Upper lobe of right lung (tissue), 1 donor: ENCODE measurements at places on chromosomes 16 and 17. TPM values are rescaled to one million over a fixed set of nuclear protein-coding genes. Genes with fewer than 3 reads are reported as not detected.

DNA sequence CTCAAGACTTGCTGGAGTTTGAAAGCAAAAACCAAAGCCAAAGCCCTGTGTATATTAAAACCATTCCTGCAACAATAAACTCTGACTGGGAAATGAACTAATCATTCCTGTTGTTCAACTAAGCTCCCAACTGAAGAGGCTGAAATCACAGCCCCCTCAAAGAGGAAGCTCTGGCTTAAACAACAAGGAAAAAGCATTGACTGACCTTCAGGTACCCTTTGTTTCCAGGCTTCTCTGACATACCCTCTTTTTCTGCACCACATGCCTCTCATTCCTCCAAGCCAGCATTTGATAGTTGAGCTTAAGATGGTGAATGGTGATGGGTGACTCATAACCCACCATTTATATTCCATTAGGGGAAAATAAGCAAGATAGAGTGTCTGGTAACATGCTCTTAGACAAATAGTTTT, 470.9 kb upstream of the SOX9 start:
- no peaks in the 10 kb centered on the region for H3K4me1 ChIP-seq
- H3K27ac ChIP-seq = no peak overlapping the region
- no peaks in the 10 kb centered on the region for H3K27me3 ChIP-seq
- H3K36me3 ChIP-seq = no peaks in the 10 kb centered on the region

DNA sequence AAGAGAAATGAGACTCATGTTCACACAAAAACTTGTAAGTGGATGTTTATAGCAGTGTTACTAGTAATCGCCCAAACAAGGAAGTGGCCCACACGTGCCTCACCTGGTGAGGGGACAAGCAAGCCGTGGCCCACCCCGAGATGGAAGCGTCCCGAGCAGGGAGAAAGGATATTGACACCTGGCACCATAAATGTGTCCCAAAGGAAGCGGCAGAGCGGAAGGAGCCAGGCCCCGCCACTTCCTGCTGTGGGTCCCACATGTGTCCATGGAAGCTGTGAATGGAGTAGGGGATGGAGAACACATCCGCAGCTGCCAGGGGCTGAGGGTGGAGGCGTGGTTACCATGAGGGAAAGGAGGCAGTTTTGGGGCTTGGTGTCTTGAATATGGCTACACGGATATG, 18.9 kb downstream of the KCNJ18 start:
- H3K27ac ChIP-seq = no peak overlapping the region
- no peak for DNase-seq
- no peak overlapping the region for H3K4me3 ChIP-seq
- no peaks in the 10 kb centered on the region for H3K36me3 ChIP-seq
- no peaks in the 10 kb centered on the region for H3K27me3 ChIP-seq

DNA sequence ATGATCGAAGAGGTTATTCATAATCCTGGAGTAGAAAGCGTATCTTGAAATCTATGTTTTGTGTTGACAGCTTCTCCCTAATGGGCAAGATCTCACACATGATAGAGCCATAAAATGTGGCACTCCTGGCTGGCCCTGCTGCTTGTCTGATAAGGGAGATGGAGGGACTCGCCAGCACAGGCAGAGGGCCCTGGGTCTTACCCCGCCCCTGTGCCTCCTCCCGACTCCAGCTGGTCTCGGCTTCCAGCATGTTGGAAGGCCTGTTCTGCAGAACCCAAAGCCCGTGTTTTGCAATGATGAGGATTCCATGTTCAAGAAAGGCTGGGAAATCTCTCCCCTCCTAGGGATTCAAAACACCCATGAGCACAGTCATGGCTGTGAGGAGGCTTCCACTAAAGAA, 106.7 kb upstream of the SDK2 start:
- no peaks in the 10 kb centered on the region for H3K36me3 ChIP-seq
- H3K27me3 ChIP-seq = no peaks in the 10 kb centered on the region
- H3K4me3 ChIP-seq = no peak overlapping the region
- H3K27ac ChIP-seq = no peak overlapping the region

DNA sequence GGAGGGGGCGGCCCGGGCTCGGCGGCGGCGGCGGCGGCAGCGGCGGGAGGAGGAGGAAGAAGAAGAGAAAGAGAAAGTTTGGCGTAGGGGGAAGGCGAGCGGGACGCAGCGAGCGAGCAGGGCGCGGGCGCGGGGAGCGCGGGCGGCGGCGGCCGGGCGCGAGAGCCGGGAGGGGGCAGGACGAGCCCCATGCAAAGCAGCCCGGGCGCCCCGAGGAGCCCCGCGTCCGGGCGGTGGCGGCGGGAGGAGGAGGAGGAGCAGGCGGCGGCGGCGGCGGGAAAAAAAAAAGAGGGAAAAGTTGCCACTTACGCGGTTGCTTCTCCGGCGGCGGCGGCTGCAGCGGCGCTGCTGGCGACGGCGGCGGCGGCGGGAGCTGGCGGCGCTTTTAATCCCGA, 10.3 kb upstream of the ZFHX3 start:
- H3K4me1 ChIP-seq = peaks cover 39% of the 10 kb centered on the region
- peak overlapping the region; percentile 86 for H3K27ac ChIP-seq
- peaks cover 12% of the 10 kb centered on the region for H3K27me3 ChIP-seq
- H3K4me3 ChIP-seq = peak overlapping the region; percentile 71
- no peaks in the 10 kb centered on the region for H3K36me3 ChIP-seq

DNA sequence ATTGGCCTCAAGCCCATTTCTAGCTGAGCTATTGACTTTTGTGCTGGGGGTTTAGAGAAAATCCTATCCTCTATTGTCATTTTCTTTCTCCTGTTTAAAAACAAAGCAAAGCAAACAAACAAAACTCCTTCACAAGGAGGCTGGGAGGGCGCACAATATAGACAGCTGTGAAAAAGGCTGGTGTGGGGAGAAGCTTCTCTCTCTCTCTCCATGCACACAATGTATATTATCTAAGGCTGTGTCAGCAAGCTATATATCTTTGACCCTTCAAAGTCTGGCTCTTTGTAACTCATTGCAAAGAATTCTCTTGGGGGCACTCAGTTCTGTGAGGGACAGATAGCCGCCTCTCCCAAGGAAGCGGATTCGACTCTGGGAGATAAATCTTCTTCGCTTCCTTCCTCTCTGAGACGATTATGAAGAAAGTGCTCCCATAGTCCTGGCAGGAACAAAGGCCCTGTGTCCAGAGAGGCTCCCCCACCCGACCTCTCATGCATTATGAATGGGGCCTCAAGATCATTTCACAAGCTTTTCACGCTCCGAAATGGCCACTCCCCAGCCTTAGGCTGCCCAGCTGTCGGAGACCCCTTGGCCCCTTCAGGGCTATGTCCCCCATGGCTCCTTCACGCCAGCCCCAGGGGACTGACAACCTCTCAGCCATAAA, 33.2 kb upstream of the MEAK7 start:
- H3K27me3 ChIP-seq = no peaks in the 10 kb centered on the region
- peak overlapping the region; percentile 36 for H3K27ac ChIP-seq
- H3K4me1 ChIP-seq = peaks cover 11% of the 10 kb centered on the region
- H3K4me3 ChIP-seq = no peak overlapping the region
- no peak for DNase-seq
- no peaks in the 10 kb centered on the region for H3K36me3 ChIP-seq

GRCh38 chr17:38336838-38337237, 6.9 kb downstream of the GPR179 start:
- DNase-seq = no peak
- no peaks in the 10 kb centered on the region for H3K4me1 ChIP-seq
- no peak overlapping the region for H3K4me3 ChIP-seq
- no peak overlapping the region for H3K27ac ChIP-seq

- no peak overlapping the region for H3K27ac ChIP-seq
- no peaks in the 10 kb centered on the region for H3K27me3 ChIP-seq
- no peak for DNase-seq
- no peak overlapping the region for H3K4me3 ChIP-seq
Measured at GRCh38 chr17:51957786-51958185, 200.7 kb downstream of the CA10 start.

- no peaks in the 10 kb centered on the region for H3K36me3 ChIP-seq
- no peak overlapping the region for H3K4me3 ChIP-seq
- no peaks in the 10 kb centered on the region for H3K27me3 ChIP-seq
Measured at GRCh38 chr17:17913695-17914332, 58.4 kb downstream of the TOM1L2 start.

DNA sequence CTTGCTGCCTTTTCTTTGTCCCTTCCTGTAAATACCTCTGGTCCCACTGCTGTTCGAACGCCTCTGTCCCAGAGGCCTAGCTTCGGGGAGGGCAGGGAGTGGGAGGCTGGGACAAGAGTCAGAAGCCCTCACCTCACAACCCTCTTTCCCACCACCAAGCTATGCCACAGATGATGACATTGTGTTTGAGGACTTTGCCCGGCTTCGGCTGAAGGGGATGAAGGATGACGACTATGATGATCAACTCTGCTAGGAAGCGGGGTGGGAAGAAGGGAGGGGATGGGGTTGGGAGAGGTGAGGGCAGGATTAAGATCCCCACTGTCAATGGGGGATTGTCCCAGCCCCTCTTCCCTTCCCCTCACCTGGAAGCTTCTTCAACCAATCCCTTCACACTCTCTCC, 10.4 kb downstream of the ARRB2 start:
- H3K27me3 ChIP-seq = no peaks in the 10 kb centered on the region
- no peak overlapping the region for H3K4me3 ChIP-seq
- H3K36me3 ChIP-seq = peaks cover 40% of the 10 kb centered on the region
- H3K27ac ChIP-seq = no peak overlapping the region

DNA sequence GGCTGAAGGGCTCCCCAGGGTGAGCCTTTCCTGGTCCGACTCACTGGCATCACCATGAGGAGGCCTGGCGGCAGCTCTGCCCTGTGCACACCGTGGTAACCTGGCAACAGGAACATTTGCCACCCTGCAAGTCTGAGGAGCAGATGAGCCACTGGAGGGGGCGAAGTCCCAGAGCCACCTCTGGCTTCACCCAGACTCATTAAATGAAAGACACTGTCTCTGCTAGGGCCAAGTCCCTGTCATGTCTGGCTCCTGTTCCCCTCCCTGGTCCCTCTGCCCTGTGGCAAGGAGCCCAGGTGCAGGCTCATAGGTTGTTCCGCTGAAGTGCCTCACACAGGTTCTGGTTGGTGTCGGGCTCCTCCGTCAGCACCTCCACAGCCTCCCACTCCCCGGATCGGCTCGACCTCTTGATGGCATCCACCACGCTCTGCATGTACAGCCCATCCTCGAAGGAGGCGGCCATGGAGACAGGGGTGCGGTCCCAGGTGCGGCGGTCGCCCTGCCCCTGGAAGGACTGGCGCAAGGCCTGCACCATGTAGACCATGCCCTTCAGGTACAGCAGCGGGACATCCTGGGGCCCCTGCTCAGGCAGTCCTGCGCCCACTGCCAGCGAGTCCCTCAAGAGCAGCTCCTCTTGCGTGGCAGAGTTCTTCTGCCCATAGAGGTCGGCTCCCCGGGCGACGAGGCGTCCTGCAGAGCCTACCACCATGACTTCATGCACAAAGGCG, 8.4 kb downstream of the C16orf86 start:
- no peaks in the 10 kb centered on the region for H3K36me3 ChIP-seq
- H3K4me1 ChIP-seq = peaks cover 25% of the 10 kb centered on the region
- no peaks in the 10 kb centered on the region for H3K27me3 ChIP-seq
- peak overlapping the region; percentile 92 for H3K27ac ChIP-seq
- no peak for DNase-seq

DNA sequence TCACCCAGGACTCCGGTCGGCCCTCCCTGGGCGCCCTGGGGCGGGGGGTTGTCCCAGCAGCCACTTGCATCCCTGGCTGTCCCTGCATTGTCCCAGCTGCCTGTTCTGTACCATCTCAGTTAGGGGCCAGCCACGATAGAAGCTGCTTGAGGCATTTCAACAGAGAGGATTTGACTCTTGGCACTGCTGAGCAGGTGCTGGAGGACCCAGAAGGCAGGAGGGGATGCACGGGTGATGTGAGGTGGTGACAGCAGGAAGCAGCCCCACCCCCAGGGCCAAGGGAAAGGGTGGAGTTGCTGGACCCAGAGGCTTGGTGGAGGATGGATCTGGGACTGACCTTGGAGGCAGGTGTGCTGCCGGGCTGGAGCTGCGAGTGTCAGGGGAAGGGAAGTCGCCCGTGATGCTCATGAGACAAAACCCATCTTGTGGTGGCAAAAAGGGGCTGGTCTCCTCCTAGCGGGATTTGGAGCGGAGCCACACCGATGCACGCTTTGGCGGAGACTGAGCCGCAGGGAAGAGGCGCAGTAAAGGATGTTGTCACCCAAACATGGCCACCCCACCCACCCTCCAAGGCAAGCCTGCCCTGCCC, 188.0 kb upstream of the GSE1 start:
- no peaks in the 10 kb centered on the region for H3K27me3 ChIP-seq
- peaks cover 13% of the 10 kb centered on the region for H3K4me1 ChIP-seq
- H3K36me3 ChIP-seq = no peaks in the 10 kb centered on the region
- peak; percentile 60 for DNase-seq
- no peak overlapping the region for H3K27ac ChIP-seq

DNA sequence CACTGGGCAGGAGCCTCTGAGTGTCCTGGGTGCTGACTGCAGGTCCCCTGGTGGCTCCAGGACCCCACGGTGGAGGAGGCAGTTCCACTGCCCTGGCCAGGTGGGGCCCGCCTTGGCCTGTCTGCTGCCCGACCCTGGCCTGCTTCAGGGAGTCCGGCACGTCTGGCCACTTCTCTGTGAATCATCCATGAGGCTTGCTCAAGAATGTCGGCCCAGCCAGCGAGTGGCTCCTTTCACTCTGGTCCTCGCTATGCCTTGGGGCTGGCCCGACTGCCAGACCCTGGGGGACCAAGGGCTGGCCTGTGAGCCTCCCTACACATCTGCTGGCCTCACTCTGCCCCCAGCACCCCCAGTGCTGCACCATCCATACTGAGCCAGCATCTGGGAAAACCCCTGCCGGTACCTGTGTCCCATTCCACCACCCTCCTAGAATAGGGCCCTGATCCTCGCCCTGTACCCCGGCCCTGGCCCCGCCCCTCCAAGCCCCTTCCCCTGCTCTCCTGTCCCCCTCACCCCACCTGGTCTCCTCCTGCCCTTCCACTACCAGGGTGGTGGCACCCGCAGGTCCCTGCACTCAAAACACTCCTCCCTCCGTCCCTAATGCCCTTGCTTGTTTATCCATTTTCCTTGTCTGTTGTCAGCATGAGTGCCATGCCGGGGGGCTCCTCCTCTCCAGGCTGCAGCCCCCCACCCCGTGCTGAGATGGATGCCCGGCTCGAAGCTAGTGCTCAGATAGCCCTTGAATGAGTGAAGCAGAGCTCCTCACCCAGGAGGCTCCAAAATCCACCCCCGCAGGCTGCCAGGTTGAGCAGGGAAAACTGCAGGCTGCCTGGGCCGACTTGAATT, 35.5 kb downstream of the ADCY7 start:
- peaks cover 17% of the 10 kb centered on the region for H3K4me1 ChIP-seq
- peaks cover 45% of the 10 kb centered on the region for H3K36me3 ChIP-seq
- H3K27me3 ChIP-seq = no peaks in the 10 kb centered on the region
- no peak overlapping the region for H3K27ac ChIP-seq
- DNase-seq = peak; percentile 68

DNA sequence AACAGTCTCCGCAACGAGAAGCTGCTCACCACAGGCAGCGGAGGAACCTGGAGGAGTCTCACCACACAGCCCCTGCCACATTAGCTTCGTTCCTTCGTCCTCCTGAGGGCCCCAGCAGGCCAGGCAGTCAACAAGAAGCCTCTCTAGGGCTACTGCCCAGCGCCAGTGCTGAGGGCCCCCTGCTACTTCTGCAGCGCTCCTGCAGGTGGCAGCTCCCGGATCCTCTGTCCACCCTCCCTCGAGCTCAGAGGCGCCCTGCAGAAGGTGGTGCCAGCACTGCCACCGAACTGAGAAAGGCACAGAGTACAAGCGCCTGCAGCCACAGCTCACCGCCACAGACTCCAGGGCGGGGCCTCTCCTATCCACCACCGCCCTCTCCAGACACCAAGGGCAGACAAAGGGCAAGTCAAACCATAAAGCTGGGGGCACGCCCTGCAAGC, 27.3 kb downstream of the KDM8 start:
- no peak overlapping the region for H3K4me3 ChIP-seq
- peaks cover 27% of the 10 kb centered on the region for H3K4me1 ChIP-seq
- DNase-seq = no peak
- H3K27me3 ChIP-seq = no peaks in the 10 kb centered on the region
- H3K27ac ChIP-seq = no peak overlapping the region
- peaks cover 24% of the 10 kb centered on the region for H3K36me3 ChIP-seq

The TMEM204 gene
- 69.2 TPM for total RNA-seq

The CCDC200 gene
- total RNA-seq = not detected
